ENCODE measurements at places on chromosomes 5 and 9.

GRCh38 chr5:173741729-173742431 is 125.4 kb upstream of the BOD1 start:
- no peak for DNase-seq

DNA sequence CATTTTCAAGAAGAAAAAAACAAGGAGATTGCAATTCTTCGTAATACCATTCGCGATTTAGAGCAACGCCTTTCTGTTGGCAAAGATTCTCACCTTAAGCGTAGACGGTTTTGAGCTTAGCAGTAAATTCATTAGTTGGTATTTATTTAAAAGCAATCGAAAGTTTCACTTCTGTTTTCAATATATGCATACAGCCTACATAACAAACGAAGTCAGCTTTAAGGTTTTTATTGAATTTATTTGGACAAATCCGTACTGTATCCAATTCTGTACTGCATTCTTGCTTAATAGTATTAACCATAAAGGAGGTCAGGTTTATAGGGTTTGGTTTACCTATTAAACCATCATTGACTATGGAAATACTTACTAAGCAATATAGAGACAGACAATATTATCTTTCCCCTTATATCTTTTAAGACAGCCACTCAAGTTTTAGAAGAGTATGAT is 12.0 kb downstream of the SELENOP start:
- no peak for DNase-seq

- no peak for DNase-seq
Measured at GRCh38 chr9:91905991-91906469, 44.0 kb downstream of the ROR2 start.

GRCh38 chr5:1441166-1441865 is 3.9 kb downstream of the SLC6A3 start:
- DNase-seq, result no peak

DNA sequence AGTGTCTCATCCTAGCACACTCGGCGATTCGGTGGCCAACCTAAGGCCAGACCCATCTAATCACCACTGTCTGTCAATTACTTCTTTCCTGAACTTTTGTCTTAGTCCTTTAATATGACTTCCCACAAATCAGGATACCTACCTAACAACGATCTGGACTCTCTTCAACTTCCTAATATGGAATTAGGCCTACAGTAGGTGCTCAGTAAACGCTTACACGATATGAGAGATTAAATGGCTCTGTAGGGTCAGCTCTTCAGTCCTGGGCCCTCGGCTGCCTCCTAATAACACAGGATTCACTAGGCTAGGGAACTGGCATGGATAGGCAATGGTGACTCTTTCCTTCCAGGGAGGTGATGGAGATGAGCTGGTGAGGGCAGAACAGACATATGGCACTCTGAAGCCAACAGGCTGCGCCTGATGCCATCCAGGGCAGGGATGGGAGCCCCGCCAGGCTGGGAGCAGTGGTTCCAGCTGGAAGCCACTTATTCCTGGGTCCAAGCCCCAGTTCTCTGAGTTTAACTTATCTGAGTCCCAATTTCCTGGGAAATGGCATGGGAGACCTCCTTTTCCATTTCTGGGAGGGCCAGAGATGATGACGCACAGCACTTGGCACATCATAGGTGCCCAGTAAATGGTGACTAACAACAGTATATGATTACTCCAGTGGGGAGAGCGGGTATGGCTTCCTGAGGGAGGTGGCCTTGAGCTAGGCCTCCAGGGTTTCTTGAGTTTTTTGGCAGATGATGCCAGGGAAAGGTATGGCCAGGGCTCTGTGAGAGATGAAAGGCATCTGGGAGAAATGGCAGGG is 7.3 kb downstream of the PDGFRB start:
- DNase-seq, result no peak

DNA sequence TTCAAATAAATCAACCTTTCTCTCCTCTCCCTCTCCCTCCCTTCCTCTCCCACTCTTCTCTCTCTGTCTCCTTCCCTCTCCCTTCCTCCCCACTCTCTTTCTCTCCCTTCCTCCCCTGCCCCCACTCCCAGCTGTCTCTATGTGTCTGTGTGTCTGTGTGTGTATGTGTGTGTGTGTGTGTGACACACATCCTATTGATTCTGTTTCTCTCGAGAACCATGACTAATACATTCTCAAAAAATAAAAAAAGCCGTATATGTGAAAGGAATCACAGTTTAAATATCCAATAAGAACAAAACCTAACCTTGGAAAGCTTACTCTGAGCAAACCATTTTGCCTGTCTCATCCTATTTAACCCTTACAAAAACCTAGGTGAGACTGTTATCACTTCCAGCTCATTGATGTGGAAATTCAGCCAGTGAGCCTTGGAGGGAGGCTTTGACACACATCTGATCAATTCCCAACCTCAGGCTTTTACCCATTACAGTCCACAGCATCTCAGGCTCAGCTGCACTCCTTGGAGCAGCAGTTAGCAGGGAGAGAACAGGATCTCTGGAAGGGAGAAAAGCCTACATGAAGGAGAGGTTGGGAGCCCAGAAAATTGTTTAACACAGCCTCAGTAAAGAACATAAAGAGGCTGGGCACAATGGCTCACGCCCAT is 8.3 kb downstream of the HSD17B3 start:
- DNase-seq, result no peak

DNA sequence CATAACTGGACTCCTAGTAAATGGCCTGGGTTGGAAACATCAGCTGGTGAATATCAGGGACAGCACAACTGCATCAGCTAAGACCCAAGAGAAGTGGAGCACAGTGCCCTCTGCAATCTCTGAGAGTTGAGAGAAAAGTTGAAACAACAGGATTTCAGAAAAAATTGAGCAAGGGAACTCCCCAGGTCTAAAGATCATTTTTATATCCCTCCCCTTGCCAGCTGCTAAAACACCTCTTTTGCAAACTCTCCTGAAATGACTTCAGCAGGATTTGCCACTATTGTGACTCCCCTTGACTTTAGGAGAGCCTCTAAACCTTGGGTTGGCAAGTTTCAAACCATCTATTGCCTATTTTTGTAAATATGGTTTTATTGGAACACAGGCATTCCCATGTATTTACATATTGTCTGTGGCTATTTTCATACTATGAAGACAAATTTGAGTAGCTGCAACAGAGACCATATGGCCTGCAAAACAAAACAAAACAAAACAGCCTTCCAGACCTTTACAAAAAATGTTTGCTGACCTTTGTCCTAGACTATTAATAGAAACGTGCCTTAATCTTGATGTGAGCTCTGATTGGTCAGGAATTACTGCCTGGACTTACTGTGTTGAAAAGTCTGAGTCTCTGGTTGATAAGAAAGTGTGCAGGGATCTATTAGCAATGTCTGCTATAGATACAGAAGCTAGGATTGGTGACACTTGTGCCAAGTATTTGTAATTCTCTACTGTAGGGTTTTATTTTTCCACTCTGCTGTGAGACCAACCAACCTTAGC is 37.7 kb upstream of the PLPPR1 start:
- no peak for DNase-seq

- no peak for DNase-seq
Measured at GRCh38 chr5:154258531-154259217, 68.1 kb downstream of the GALNT10 start.

DNA sequence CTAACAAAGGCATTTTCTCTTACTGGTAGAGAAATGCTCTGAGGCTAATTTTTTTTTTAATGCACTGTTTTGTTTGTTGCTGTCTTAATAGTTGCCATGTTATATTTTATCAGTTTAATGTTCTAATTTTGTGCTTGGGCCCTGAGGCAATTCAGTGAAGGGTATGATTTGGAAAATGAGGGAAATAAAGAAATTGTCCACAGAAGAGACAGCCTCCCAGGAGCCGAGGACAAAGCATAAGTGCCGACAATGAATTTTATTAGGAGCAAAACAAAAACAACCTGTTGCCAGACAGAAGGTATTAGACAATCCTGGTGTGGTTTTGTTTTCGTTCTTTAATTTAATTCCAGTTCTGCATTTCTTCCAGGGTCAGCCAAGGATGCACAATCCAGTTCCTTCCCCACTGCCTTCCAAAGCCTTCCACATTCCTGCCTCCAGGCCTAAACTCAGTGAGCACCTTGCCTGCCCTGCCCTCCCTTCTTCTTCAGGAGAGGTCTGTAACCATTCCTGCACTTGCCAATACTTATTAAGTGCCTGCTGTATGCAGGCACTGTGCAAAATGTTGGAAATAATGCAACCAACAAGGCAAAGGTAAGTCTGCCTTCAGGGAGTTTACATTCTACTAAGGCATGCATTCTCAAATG is 4.3 kb upstream of the TCOF1 start:
- no peak for DNase-seq

GRCh38 chr9:106400950-106401349 is 462.0 kb upstream of the ZNF462 start:
- no peak for DNase-seq

DNA sequence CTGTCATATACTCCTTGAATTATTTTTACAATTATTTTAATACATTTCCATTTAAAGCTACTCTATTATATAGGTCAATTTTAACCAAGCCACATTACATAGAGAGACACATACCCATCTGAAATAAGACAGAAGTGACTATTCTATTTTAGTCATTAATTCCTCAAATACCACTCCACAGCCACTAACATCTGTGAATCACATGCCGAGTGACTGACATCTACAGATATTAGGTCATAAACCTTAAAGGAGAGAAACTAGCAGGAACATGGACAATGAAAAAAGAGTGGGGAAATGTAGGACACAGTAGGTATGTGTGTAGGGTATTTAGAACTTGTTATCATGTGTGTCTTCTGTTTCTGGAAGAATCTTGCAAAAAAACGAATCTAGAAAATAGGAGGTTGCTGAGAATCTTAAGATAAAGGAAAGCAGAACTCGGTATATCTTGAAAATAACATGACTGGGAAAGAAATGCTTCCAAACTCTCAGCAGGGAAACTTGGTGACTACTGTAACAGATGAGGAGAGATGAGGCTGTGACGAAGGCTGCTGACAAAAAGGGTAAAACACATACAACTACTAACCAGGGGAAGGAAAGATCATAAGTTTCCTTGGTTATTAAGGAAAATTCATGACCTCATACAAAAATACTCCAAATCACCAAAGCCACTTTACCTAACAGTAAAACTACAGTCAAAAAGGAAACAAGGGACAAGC is 84.6 kb downstream of the PLPP1 start:
- no peak for DNase-seq

DNA sequence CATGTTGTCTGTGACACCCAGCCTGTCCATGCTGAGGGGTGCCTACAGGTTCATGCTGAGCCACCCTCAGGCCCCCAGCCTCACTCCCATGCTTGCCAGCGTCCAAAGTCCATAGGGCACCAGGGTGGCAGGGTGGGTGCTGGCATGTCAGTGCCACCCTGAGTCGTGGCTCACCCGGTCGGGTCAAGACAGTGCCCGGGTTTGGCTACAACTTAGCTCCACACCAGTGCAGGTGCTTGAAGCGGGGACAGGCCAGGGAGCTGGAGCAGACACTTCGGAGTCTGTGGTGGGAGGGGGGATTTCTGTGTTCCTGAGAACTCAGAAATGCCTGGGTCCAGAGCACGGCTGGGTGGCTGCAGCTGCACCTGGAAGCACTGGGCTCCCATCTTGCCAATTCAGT is 579.2 kb upstream of the FAM174A start:
- no peak for DNase-seq

DNA sequence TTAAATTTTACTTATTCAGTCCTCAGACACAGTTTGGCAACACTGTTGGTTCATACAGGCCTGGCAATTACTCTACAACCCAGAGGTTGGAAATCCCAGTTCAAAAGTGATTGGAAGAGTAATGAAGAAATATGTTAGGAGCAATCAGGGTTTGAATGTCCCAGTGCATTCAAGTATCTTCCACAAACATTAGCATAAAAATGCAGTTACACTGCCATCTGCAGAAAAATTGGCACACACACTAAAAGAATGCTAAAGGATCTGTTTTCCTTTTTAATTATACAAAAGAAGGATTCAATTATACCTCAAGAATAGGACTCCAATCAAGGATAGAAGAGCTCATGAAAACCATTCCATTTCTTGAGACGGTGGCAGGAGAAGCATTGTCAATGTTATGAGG is 130.2 kb downstream of the DNAH5 start:
- no peak for DNase-seq

GRCh38 chr5:82129723-82130285 is 148.3 kb downstream of the RPS23 start:
- no peak for DNase-seq

DNA sequence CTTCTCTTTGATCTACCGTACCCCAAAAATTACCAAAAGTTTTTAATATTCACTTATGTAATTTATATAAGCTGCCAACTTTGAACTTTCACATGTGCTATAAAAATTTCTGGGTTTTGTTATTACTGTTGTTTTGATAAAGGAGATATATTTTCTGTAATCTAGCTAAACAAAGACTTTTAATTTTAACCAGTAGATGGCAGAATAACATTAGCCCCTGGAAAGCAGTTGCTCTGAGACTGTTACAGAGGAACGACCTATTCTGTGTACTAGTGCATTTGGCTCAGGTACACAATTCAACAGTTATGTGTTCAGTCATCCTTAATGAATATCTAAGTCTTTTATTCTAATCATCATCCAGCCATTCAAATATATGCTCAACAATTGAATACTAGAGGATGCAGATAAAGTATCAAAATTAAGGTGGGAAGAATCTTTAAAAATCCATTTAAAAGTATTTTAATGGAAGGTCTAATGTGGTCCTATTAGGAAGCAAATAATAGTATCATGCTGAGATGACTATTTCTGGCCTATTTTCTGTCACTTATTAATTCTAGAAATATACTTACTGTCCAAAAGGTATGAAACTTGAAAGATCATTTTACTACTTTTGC is 8.6 kb downstream of the KLHL9 start:
- peak; percentile 35 for DNase-seq

- no peak for DNase-seq
Measured at GRCh38 chr5:100852988-100853449, 50.1 kb downstream of the ST8SIA4 start.

DNA sequence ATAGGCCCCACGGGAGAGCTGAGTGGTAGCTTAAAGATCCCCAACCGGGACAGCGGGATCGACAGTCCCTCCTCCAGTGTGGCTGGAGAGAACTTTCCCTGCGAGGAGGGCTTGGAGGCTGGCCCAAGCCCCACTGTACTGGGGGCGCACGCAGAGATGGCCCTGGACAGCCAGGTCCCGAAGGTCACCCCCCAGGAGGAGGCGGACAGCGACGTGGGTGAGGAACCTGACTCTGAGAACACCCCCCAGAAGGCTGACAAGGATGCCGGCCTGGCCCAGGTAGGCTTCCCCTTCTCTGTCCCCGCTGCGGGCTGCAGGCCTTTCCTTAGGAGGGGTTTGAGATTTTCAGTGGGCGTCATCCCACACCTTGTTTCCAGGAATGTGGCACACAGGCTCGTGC is 29.1 kb downstream of the FGD3 start:
- no peak for DNase-seq

DNA sequence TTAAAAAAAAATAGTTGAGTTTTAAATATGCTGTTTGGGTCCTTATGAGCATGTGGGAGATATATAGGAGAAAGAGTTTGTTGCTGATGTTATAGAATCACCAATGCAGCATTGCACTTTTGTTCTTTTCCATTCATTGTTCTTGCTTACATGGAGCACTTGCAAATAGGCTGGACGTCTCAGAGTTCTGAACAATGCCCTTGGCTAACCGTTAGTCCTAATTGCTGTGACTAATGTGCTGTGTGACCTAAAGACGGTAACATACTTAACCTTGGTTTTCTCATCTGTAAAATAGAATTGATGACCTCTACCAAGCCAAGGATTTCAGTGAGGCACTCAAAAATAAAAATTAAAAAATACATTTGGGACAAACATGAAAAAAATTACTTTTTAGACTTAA is 29.8 kb downstream of the PIK3R1 start:
- no peak for DNase-seq

- DNase-seq, result no peak
Measured at GRCh38 chr5:80668016-80668969, 13.5 kb upstream of the DHFR start.

Measured in NCI-H1930 (cell line).